ENCODE measurements at places on chromosomes 7 and 10.

DNA sequence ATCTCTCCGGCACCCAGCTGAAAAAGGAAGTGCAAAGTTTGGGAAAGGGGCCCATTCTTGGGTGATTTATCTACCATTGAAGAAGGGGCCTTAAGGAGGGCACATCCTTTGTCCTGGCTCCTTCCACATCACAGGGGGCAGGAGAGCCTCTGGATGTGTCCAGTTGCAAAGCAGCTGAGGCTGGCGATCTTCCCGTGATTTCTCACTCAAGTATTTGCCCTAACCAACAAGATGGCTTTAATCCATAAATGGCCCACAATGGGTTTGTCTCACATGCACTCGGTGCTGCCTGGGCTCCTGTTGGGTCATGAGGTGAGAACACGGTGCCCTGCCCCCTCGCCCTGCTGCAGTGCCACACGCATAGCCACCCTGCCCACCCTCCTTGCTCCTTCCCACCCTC is 14.2 kb upstream of the FRMPD2 start:
- no peak for DNase-seq

DNA sequence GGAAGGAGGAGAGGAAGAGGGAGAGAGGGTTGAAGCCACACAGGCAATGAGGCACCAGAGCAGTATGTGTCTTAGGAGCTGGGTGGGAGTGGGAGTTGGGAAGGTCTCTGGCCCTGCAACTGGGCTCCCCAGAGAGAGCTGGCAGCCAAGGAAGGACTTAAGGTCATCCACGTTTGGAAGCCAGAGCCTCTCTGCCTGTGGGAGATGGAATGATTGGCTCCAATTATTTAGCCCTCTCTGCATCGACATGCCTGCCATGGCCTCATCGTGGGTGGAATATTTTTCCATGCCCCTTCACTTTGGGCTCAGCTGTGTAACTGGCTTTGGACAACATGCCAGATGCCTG is 478.5 kb downstream of the RPS24 start:
- no peak for DNase-seq

DNA sequence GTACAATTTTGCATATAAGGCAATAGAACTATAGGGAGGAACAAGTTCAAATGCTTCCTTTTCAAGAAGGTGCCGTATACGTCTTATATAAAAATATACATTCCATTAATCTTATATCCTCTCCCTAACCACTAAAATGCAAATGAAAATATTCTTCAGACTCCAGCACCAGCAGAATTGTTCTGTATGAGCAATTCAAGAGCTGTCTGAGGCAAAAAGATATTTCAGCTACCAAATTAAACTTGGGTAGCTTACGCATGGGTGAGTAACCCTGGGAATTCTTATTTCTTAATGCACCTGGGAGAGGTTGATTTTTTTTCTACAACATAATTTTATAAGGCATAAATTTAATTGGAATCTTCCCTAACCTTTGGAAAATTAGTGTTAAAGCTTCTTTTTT is 42.2 kb upstream of the GSDME start:
- DNase-seq = no peak

DNA sequence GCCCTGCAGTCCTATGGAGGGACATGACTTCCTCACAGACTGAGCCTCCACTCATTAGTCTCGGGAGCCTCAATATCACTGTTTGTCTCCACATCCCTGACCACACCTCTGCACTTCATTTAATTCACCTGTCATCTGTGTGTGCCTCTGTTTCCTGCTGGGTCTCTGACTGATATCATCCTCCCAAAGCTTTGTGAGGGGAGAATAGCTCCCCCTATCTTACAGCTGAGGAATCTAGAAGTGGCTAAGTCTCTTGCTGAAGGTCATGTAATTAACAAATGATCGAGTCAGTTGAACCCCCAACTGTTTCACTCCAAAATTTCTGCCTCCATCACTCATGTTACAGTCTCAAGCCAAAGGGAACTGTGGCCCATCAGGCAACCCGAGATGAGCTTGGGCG is 5.5 kb upstream of the CPXM2 start:
- DNase-seq = no peak

DNA sequence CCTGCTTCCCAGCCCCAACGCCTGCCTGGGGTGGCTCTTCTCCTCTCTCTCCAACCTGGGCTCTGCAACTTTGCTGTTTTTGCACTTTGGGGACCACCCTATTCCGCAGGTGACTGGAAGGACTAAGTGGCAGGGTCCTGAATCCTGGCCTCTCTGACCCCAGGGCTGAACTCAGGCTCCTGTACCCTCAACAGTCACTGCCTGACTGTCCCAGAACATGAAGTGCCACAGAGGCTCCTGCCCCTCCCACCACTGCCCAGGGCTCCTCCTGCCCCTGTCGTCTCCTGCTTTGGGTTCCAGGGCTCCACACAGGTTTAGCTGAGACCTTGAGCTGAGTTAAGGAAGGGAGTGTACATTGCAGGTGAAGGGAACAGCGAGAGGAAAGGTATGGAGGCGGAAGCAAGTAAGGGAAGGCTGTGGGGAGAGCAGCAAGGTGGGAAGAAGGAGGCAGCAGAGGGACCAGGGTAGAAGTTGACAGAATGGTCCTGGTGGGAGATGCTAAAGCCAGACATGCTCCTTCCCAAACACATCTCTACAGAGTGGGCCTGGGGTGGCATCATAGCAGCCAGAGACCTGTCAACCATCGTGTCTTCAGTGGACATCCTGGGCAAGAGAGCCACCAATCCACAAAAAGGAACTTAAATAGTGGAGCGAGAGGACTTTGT is 5.7 kb upstream of the GRID1 start:
- DNase-seq = no peak

- no peak for DNase-seq
Measured at GRCh38 chr7:132109769-132110168, 466.5 kb downstream of the PLXNA4 start.

GRCh38 chr10:82252081-82252480 is 377.1 kb downstream of the NRG3 start:
- DNase-seq = no peak
